ENCODE measurements at places on chromosomes 12 and 14.
A peak's percentile ranks its signal among the peaks of the same experiment; 100 is the strongest.

DNA sequence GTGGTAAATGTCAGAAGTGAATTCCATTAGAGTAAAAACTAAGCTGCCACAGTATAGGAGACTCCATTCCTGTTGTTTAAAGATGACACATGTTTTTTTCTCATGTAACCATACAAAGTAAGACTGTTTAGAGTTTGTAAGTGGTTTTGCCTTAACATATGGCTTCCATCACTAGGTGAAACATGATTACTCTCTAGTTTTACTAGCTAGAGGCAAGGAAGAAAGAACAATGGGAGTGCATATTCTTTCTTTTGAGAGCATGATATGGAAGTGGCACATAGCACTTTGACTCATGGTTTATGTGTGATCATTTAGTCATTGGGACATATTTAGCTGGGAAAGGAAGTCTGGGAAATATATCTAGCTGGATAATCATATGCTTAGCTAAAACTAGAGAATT lies 7.7 kb downstream of the ATF7IP start:
- no peak for DNase-seq

DNA sequence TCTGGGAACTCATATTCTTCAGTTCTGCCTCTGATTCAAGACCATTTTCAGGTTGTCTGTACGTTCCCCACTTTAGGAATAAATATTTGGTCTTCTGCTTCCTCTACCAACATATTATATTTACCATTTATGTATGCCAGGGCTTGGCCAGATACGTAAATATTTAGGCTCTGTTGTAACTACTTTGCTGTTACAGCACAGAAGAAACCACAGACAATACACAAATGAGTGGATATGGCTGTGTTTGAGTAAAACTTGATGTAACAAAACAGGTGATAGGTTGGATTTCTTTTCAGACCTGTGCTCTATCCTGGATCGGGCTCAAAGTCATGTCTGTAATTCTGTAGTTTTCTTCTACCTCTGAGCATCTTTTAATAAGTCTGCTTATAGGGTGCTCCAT lies 37.5 kb downstream of the RAP1B start:
- DNase-seq, result no peak

DNA sequence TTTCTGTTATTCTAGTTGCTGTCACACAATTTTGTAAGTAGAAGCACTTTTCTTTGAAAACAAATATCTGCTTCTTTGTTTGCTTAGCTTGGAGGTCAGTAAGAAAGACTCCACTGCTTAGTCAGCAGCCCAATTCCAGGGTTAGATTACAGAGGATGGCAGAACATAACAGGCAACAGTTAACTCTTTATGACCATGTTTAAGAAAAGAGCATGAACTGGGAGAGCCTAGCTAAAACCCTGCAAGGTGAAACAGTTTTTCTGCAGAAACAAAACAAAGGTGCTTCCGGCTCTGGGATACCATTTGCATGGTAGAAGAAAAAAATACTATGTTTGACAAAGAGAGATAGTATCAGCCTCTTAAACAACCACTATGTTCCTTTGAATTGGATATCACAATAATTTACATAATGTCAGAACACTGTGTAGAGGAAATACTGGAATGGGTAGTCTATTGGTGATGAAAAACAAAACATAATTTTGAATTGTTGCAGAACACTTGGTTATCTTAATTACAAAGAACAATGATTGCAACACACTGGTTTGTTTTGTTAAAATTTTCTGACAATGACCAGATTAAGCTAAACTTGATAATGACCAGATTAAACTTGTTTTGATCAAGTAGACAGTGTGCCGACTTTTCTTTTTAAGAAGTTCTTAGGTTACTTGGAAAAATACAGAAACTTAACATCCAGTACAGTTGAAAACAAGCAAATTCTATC lies 22.4 kb upstream of the PPM1H start:
- DNase-seq, result no peak

- no peak for DNase-seq
Observed at GRCh38 chr12:50200552-50201273, 33.5 kb upstream of the CERS5 start.

- no peak for DNase-seq
Observed at GRCh38 chr12:76990716-76991115, 74.7 kb downstream of the E2F7 start.

DNA sequence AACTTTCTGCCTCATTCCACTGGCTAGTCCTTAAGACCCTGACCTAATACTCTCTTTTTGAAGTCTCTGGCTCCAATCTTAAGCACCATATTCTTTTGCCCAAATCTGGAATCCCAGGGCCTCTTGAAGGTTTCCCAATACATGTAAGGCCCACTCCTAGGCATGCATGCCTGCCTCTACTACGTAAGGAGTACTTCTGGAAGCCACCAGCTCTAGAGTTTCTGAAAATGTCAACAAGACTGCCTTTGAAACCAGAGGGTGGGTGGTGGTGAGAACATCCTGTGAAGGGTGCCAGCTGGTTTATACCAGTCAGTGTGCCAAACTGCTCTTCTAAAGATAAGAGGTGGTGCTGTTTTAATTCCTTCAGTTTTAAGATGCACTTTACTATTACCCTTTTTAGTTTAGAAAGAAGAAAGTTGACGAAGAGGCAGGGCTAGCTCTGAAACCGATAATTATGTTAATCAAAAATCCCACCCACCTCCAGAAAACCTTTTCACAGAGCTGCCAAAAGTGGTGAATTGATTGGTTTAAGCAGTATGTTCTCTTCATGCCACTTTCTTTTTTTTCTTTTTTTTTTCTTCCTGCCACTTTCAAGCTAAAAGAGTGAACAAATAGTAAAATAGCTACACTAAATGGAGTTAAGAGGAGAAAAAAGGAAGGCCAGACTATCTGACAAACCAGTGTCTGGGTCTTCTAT lies 8.7 kb upstream of the WDR89 start:
- DNase-seq, result peak; percentile 46

DNA sequence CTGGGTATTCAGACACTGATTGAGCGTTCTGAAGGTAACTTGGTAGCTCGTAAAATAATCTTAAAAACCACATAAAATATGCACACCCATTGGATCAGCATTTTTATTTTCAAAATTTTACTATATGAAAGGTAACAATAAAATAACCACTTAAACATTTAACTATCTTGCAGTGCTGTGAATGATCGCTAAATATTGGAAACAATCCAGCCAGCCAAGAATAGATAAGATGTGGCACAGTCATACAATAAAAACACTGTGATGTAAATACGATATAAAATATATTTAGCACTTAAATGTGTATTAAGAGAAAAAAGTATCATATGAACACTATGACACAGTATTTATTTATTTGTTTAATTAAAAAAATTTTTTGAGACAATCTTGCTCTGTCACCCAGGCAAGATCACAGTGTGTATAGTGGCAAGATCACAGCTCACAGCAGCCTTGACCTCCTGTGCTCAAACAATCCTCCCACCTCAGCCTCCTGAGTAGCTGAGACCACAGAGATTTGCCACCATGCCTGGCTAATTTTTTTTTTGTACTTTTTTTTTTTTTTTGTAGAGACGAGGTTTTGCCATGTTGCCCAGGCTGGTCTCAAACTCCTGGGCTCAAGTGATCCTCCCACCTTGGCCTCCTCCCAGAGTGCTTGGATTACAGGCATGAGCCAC lies 39.4 kb downstream of the SDR9C7 start:
- no peak for DNase-seq

DNA sequence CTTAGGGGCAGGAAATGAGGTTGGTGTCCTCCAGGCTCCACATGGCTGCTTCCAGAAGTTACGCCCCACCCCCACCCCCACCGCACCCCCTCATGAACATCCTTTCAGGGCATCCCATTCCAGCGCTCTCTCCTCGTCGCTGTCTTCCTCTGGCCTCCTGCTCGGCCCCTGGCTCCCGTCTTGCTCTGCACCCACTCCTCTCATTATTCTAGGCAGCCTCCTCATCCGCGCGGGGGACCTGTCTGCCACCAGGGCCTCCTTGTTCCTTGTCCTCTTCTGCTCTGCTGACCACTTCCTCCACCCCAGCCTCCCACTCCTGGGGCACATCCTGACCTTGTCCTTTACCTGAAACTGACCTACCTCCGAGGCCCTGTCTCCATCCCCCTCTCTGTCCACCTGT lies 29.8 kb upstream of the PLEKHG6 start:
- DNase-seq, result no peak

GRCh38 chr12:77766224-77766623 lies 64.5 kb upstream of the NAV3 start:
- no peak for DNase-seq

DNA sequence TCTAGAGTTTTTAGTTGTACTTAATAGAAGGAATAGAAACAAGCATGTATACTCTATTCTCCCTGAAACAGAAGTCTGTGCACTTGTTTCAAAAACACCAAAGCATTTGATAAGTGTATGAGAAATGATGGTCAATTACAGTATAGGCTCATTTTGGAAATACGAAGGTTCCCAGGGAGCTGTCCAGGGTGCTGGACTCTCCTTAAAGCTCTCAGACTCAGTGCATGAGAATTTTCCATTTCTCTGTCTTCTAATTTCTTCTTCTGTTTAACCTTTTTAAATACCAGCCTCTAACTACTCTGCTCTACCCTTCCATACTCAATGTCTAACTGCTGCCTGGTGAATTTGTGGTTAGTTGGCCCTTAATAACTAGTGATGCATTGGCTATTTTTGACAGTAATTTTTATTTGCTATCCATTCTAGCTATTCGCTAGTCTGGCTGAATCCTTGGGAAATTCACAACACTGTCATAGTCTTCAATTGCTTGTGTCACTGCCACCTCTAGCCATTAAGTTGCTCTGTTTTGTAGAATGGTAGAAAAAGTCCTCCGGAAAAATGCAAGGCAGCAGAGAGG lies 229.2 kb downstream of the NRXN3 start:
- peak; percentile 17 for DNase-seq

DNA sequence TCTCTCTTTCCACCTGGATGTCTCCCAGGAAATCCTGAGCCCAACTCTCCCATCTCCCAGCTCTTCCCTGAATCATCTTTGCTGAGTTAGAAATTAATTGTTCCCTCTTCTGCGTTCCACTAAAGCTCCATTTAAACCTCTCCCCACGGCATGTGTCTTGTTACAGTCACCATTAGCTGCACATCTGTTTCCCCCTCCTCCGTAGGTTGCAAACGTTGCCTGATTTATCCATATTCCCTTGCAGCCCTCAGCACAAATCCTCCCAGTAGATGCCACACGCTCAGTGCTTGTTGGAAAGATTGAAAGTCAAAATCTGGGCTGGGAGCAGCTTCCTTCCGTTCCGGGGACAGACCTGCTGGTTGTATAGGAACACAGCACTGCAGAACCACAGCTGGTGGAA lies 90.4 kb downstream of the SLC24A4 start:
- DNase-seq, result no peak

DNA sequence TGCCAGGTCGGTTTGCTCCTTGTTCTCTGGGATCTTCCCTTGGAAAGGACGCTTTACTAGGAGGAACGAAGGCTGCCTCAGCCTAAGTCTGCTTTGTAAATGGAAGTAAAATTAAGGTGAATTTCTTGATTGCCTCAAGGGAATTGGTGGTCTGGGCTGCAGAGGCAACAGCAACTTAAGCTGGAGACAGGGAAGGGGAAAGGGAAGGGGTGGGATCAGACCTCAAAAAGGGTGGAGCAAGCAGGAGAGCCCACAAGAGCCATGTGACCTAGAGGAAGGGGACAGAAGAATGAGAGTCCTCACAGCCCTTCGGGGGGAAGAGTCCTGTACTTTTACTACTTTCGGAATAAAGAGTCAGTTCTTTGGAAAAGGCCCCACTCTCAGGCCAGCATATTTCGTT lies 147.9 kb downstream of the PPM1H start:
- DNase-seq, result no peak

DNA sequence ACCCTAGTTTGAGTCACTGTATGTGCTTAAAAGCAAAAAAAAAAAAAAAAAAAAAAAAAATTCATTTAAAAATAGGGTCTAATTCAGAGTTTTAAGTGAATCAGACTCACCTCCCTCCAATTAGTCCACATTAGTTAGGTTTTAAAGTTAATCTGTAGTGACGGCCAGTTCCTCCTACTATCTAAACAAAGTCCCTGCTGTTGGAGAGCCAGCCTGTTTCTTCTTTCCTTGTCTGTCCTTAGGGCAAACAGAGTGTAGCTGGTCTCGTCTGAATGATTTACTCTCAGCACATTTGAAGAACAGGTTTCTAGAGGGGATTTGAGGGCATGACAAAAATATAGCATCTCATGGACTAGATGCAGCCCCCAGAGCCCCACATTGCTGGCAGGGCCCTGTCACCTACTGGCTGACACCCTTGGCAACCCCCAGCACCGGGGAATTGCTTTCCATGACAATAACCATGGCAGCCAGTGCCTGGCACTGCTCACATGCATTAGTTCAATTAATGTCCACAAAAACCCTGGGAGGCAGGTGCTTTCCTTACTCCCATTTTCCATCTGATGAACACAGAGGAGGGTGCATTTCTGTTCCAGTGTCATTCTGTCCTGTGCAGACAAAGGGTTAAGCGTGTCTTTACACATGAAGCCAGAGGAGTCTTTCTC lies 138.3 kb downstream of the PLXNC1 start:
- no peak for DNase-seq

- DNase-seq, result no peak
Observed at GRCh38 chr12:111178181-111179081, 190.5 kb downstream of the PHETA1 start.

GRCh38 chr12:49355913-49356312 lies 9.2 kb downstream of the DNAJC22 start:
- DNase-seq, result no peak

- no peak for DNase-seq
Observed at GRCh38 chr14:34489324-34489723, 27.3 kb upstream of the SPTSSA start.

DNA sequence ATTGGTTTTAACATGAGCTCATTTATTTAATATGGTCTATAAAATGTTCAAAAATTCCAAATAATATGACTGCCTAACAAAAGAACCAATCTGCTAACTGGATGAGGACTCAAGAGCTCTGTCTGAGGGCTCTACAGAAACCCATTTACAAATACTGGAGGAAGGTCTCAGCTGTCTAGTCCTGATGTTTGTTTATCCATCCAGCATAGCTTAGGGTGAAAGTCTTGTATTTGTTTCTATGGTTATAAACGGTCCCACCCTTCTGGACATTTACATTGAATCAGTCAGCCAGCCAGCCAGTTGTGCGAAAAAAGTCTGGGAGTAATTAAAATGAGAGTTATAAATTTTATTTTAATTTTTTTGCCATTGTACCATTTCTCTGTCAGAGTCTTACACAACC lies 220.7 kb downstream of the BMP4 start:
- no peak for DNase-seq

GRCh38 chr12:12333407-12334366 lies 16.4 kb downstream of the MANSC1 start:
- DNase-seq, result no peak

Data from activated T-cell treated with anti-CD3 and anti-CD28 coated beads, Interleukin-2, amount 50 U/mL, for 48 hours (primary cell).